Neural crest cell (in vitro differentiated cells): ENCODE measurements at places on chromosomes 16 and 17.

DNA sequence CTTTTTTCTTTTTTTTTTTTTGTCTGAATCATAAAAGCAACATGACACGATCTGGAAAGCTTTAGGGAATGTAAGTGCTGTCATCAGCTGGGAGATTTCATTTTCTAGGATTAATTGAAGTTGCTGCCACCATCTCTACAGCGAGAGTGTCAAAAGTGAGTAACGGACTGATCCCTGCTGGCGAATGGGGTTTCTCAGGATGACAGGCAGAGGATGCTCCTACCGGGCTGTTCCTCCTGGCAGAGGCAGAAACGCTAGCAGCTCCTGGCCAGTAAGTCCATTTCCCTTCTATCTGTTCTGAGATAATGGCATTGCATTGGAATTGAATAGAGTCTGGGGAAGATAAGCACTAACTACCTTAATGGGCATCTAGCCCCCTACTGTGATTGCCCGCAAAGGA is 80.5 kb upstream of the KIFC3 start:
- DNase-seq, result no peak

DNA sequence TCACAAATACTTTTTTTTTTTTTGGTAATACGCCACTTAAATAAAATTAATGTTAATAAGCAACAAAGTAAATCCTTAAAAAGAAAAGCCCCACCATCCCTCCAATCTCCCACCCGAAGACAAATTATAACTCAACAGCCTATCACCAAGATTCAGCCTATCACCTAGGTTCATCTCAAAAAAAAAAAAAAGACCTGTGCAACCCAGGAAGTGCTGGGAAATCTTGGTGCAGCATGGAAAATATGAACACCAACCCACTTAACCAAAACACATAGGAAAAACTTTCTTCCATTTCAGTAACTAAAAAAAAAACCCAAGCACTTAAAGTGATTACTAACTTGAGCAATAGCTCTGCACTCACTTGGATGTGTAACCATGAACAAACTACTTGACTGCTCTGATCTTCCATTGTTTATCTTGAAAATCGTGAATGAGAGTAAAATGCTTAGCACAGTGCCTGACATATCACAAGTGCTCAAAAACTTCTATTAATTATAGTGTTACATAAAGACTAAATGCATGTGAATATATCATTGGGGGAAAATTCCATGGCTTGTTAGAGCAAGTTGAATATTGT is 90.4 kb downstream of the STH start:
- DNase-seq, result no peak

DNA sequence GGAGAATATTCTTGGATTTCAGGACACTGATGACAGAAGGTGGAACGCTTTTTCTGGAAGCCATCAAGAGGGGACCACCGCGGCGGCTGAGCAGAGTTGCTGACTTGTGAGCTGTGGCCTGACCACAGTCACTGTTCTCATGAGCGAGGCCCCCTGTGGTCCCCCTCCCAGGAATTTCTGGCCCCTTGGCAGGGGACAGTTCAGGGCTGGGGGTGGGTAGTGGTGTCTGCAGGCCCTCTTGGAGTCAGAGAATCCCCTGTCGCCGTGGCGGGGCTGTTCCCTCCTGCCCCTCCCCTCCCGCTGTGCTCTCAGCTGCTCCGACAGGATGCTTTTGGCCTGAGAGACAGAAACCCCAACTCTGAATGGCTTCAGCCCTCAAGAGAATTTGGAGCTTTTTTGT is 292.0 kb downstream of the SEC14L1 start:
- no peak for DNase-seq

GRCh38 chr17:50272711-50273653 is 1.3 kb upstream of the TMEM92 start:
- peak; percentile 79 for DNase-seq

GRCh38 chr16:19524616-19525384 is 1.1 kb downstream of the CCP110 start:
- no peak for DNase-seq
